ENCODE measurements at places on chromosomes 3 and 15.

- DNase-seq: no peak
These were observed 174.4 kb downstream of the STAG1 start for GRCh38 chr3:136577791-136578190.

DNA sequence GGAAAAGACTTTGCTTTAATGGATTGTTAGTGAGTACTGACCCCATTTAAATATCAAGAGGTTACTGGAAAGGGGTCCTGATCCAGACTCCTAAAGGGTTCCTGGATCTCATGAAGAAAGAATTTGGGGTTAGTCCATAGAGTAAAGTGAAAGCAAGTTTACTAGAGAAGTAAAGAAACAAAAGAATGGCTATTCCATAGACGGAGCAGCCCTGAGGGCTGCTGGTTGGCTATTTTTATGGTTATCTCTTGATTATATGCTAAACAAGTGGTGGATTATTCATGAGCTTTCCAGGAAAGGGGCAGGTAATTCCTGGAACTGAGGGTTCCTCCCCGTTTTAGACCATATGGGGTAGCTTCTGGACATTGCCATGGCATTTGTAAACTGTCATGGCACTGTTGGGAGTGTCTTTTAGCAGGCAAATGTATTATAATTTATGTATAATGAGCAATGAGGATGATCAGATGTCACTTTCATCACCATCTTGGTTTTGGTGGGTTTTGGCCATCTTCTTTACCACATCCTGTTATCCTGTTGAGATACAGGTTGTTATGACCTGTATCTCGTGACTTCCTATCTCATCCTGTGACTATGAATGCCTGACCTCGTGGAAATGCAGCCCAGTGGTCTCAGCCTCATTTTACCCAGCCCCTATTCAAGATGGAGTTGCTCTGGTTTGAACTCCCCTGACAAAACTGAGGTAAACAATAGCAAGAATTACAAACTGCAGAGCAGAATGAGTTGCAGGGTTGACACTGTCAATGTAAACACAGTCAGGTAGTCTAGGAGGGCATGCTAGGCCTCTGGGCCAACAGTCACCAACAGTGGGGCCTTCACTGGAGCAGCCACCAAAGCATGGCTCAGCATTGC, 10.3 kb upstream of the GPR160 start:
- no peak for DNase-seq

DNA sequence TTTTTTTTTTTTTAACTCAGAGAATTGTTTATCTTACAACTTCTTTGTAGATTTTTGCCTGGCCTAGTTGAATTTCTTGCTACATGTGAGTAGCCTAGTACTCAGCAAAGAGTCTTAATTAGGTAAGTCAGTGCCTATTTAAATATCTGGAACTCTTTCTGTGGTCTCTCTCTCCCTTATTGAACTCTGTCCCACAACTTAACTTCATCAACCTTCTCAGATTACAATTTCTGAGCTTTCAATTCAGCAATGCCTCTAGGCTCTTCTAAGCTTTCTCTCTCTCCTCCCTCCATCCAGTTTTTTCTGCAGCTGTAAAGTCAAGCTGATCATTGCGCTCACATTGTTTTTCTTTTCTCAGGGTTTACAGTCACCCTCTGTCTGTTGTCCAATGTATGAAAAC, 517.6 kb upstream of the ROBO1 start:
- no peak for DNase-seq

GRCh38 chr3:148789146-148789545, 38.5 kb upstream of the CPB1 start:
- no peak for DNase-seq

- DNase-seq: no peak
These were observed 136.0 kb downstream of the HCN4 start for GRCh38 chr15:73232776-73233175.

DNA sequence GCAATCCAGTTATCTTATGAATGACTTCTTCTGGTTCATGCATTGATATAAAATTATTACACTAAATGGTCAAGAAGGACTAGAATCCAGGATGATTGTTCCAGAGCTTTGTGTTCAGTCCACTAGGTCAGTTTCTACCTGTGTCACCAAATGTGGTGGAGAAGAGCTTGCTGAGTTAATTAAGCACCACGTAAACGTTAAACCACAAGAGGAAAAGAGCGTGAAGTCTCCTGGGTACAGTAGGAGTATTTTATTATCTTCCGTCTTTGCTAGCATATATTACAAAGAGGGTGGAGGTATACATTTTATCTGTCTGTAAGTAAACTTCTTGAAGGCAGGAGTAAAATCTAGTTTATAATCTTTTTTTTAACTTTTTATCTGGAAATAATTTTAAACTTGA, 23.5 kb downstream of the CHP1 start:
- no peak for DNase-seq

GRCh38 chr3:13088028-13089006, 15.1 kb upstream of the IQSEC1 start:
- no peak for DNase-seq

- DNase-seq: no peak
These were observed 30.8 kb downstream of the MAP4 start for GRCh38 chr3:47985381-47985780.

DNA sequence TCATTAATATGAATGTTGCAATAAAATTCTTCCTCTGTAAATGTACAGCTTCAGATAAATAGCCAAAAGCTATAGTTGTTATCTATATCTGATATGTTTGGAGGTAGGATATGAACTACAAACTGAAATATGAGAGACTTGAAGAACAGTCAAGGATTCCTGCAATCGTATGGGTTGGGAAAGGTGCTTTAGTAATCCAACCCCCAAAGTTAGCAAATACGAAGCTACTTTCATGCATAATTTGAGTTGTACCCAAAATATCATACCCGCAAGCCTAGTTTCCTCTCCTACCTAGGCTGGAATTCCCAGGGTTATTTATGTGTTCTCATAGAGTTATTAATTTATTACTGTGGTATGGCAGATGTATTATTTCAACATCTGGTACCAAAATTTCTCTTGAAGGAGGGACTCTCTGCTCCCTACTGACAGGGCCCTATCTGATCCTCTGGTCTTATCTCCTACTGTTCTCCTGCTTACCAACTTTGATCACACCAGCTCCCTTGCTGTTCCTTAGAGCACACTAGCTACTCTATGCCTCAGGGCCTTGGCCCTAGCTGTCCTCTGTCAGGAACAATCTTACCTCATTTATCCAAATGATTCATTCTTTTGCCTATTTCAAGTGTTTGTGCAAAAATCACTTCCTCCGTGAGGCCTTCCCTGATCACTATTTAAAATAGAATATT, 140.4 kb upstream of the CCDC54 start:
- no peak for DNase-seq

GRCh38 chr3:115487968-115488367, 135.3 kb upstream of the GAP43 start:
- DNase-seq: no peak

DNA sequence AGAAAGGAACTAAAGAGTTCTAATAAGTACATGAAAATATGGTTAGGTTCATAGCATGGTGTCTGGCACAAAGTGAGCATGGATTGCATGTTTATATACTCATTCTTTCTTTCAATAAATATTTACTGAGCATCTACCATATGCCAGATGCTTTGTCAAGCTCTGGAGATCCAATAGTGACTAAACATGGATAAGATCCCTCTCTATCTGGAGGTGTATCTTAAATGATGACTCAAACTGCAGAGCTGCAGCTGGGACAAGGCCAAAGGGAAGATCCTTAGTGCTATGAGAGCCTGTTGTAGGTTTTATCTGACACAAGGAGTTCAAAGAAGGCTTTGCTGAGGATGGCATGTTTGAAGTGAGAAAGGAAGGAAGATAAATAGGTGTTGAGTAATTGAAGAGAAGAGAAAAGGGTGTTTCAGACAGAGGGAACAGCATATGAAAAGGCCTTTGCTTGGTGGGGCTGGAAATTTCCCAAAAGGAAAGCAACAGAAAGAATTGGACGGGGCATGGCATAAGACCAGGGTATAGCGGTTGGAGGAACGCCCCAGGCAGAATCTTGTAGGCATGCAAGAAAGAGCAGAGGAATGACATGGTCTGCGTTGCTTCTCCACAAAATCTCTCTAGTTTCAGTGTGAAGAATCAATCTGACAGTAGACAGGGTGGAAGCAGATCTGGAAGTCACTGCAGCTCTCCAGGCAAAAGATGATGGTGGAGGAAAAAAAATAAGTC, 239.9 kb upstream of the LRTM1 start:
- no peak for DNase-seq

DNA sequence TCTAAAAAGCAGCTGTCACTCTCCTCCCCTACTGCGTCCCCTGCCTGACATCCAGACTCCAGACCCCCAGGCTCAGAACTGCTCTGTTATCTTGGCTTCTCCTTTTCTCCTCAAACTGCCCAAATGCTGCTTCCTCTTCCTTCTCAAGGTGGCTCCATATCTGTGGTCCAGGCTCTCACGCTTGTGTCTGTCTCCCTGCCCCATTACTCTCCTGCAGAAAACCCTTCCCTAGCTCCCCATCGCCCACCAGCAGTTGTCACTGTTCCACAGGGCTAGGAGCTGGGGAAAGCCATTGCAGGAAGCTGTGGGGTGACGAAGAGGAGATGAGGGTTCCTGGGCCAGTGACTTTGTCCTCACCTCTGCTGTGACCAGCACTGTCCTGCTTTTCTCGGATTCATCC, 30.7 kb upstream of the CGNL1 start:
- no peak for DNase-seq

Data from CD8-positive, alpha-beta memory T cell (primary cell).